A172 (cell line): ENCODE measurements at places on chromosomes 4 and X.

DNA sequence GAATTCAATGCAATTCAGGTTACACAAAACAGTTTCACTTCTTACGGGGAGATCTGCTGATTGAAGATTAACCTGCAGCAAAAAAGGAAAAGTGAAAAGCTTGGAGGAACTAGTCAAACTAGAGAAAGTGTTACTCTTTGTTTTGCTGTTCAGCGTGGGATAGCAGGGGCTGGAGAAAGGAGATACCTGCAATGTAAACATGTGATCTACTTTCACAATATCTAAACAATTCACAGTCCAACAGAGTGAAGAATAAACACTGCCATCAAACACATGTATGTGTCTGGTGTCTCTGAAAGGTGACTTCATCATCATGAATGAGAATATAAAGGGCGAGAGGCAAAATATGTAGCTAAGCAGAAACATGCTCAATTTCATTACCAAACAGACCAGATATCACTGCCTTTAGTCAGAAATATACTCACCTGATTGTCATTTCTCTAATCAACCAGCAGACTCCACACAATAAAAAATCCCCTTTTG is 26.4 kb downstream of the NIPAL1 start:
- DNase-seq: no peak

DNA sequence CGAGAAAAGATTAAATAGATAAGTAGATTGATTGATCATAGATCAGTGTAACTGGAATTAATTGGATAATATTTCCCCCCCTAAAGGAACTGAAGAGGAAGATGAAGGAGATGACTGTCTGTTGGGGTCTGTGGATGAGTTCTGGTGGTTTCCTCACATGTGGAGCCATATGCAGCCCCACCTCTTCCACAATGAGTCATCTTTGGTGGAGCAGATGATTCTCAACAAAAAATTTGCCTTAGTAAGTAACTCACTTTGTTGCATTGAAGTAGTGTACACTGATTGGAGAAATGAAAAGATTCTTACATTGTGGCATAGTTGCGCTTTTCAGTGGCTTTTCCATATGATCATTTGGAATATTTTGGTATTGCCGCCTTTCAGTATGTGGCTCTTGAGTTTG is 80.4 kb downstream of the NDST3 start:
- DNase-seq: peak; percentile 41

- no peak for DNase-seq
Measured at GRCh38 chr4:35982318-35982717, 262.0 kb downstream of the ARAP2 start.

- DNase-seq: no peak
Measured at GRCh38 chrX:106954041-106954440, 33.8 kb downstream of the CLDN2 start.

- peak; percentile 59 for DNase-seq
Measured at GRCh38 chr4:121950212-121950679, 1.6 kb downstream of the TRPC3 start.

- DNase-seq: no peak
Measured at GRCh38 chr4:109016200-109016599, 253.3 kb upstream of the ETNPPL start.

- DNase-seq: no peak
Measured at GRCh38 chr4:110816367-110816766, 193.5 kb upstream of the PITX2 start.

DNA sequence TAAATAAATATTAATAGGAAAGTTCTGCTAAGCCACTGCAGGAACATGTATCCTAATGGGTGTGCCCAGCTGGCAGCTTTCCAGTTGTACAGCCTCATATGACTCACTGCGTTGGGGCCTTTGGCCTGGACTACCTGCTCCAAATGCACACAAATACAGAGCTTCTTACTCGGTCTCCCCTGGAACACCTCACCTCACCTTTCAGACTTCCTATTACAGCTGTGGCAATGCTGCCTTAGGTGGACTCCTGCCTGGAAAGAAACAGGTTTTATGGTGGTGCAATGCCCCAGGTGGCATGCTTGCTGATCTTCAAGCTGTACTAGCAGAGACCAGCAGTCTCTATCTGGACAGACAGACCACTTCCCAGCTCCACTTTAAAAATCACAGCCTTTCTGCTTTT is 85.7 kb upstream of the EXOC1L start:
- DNase-seq: peak; percentile 82
